GM18507 (cell line): ENCODE measurements at places on chromosomes 5 and 9.

- DNase-seq: no peak
These were observed 232.1 kb upstream of the PDE4D start for GRCh38 chr5:60125636-60126035.

DNA sequence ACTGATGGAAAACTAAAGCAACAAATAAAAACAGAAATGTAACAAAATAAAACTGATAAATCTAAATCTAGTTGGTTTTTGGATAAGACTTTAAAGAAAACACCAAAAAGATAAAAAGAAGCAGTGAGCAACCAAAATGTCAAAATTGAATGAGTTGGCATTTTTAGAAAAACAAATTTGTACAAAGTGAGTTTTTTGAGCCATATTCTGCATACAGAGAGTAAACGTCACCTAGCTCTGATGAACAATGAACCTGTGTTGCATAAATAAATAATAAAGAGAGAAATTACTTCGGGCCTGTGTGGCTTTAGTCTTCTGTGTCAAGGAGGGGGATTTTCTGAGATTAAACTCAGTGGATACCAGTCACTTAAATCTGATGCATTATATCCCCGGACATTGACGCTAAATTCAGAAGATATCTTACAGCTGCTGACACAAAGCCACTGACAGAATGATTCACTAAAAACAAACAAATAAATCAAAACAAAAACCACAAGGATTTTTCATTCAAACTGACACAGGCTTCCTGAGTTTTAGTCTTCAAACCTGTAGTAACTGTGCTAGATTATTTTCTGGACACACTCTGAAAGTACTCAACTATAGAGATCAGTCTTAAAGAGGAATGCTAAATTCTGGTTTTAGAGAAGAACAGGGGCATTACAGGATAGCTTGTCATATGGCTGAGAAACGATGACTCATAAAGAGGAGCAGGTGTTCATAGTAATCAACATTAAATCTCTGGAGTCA is 403.5 kb upstream of the ST8SIA4 start:
- DNase-seq: no peak

GRCh38 chr9:84394036-84394435 is 53.5 kb upstream of the SLC28A3 start:
- no peak for DNase-seq

- DNase-seq: no peak
These were observed 72.3 kb downstream of the WNK2 start for GRCh38 chr9:93255994-93256877.

DNA sequence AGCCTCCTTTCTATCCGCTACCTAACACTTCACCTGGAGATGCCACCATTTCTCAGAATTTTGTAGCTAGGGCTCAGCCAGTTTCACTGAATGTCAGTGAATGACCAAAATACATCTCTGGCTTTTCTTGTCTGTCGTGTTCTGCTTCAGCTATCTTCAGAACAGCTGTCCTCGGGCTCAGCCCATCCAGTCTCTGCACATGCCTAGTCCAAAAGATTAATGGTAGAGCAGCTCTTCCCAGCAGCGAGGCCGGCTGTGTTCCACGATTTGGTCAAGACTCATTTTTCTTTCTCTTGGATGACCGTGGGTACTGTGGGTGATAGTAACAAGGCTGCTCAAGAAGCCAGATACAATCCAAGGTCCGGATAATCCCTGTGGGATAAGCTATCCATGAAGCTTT is 342.8 kb downstream of the GABRG2 start:
- DNase-seq: no peak

- DNase-seq: no peak
These were observed 145.1 kb upstream of the DAB2 start for GRCh38 chr5:39569857-39570256.

DNA sequence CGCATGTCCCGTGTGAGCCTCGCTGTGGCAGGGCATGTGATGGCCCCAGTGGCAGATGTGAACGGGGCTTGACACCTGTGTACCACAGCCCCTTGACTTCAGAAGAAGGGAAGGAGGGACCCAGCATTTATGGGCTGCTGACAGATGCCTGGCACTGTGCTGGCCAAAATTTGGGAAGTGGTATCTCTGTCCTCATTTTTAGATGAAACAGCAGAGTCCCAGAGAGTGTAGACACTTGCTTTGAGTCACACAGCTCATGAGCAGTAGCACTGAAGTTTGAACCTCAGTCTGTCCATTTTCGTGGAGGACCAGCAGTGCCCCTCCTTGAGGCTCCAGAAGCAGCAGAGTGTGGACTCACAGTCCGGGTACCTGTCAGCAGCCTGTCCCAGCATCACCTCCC is 16.5 kb downstream of the NEK6 start:
- no peak for DNase-seq
